NCI-H2227 treated with DMSO at 0.1 percent for 48 hours (cell line): ENCODE measurements at places on chromosomes 13 and 19.

GRCh38 chr13:112986946-112987681 lies 18.1 kb downstream of the MCF2L start:
- no peak for DNase-seq

GRCh38 chr13:101697745-101698144 lies 245.3 kb downstream of the ITGBL1 start:
- DNase-seq, result no peak

DNA sequence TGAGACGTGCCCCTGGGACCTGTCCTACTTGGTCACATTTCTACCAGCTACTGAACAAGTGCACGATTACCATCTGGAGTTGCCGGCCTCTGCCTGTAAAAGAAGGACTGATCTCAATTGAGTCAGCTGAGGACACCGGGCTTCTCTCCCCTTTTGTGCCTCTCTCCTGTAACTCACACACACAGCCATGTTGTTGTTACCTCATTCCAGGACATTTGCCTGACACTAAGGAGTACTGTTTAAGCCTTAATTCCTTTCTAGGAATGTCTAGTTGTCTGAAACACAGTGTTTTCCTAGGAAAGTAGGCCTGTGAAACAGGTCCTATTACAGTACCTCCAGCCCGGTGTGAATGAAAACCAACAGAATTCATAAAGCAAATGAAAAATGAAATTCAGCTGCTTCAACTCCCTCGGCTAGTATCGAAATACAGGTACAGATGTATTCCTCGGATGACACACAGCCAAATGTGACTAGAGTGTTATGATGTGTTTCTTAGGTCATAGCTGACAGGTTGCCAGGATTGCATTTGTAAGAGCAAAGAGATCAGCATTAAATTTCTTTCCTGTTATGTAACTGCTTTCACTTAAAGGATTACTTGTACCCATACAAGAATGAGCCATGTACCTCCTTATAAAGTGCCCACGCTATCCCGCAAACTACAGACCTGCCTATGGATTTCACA lies 152.0 kb upstream of the IRS2 start:
- no peak for DNase-seq

DNA sequence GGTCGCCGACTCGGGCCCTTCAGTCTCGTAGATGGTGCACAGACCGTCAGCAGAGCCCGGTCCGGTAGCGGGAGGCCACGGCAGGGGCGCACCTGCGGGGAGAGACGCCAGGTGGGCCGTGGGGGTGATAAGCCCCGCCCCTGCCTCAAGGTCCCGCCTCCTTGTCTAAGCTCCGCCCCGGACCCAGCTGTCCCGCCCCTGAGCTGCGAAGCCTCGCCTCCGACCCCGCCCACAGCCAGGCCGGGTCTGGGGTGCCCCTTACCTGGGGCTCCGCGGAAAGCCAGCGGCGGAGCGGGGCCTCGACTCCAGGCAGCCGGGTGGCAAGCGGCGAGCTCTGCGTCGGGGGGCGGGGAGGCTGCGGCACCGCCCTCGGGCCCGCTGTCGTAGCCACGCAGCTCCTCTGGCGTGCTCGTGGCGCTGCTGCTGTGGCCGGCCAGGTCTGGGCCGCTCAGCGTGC lies 4.7 kb downstream of the PRR36 start:
- no peak for DNase-seq

- DNase-seq, result no peak
Observed at GRCh38 chr13:102704238-102705058, 9.6 kb upstream of the METTL21C start.

DNA sequence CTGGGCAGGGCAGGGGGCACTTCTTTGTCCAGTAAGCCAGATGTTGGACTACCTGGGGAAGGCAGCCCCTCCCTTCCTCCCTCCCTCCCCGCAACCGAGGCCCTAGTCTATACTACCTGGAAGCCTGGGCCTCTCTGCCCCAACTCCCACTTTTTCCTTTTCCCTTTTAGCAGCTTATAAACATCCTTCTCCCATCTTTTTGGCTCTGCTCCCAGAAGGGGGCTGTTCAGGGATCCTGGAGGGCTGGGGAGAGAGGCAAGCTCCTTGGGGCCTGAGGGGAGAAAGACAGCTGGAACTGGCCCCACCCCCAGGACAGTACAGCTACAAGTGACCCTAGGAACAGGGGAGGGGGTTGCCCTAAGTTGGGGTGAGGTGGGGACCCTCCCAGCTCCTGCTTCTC lies 44.9 kb downstream of the LYL1 start:
- DNase-seq, result no peak

DNA sequence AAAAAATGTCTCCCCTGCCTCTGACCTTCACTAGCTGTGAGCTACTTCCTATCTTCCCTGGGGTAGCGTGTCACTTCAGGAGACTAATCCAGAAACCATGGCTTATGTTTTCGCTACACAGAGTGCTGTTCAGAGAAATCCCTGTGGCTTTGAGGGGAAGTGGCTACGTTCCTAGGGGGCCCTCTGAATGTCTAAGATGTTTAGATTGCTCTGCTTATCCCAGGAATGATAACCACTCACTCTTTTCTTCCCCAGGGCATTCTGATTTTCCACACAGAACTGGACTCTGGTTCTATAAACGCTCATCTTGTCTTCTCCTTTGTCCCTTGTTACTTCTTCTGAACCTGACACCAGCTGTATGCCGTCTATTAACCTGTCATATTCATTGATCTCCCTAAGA lies 572.5 kb downstream of the OLFM4 start:
- no peak for DNase-seq

DNA sequence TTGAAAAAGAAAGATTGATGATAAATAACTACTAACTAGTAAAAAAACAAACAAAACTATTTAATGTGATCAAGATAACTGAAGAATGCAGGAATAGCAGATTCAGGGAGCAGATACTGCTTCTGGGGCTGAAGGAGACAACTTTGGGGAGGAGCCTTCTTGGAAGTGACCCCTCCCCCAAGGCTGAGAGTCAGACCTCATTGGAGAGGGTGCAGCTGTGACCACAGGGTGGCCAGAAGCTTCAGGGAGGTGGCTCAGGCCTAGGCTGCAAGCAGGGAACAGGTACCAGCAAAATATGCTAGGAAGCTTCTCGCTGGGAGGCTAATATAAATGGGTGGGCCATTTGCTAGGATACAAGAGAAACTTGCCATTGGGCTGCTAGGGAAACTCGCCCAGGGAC lies 149.9 kb downstream of the MYO16 start:
- DNase-seq, result no peak

GRCh38 chr13:77040835-77041234 lies 13.9 kb upstream of the FBXL3 start:
- no peak for DNase-seq

- DNase-seq, result no peak
Observed at GRCh38 chr19:38277549-38277948, 13.2 kb downstream of the SPINT2 start.

DNA sequence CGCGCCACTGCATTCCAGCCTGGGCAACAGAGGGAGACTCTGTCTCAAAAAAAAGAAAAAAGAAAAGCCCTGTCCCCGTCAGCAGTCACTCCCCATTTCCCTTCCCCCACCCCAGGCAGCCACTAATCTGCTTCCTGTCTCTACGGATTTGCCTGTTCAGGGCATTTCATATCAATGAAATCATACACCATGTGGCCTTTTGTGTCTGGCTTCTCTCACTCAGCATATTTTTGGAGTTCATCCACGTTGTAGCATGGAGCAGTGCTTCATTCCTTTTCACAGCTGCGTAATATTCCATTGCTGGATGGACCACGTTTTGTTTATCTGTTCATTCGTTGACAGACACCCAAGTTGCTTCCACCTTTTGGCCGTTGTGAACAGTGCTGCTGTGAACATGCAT lies 36.1 kb upstream of the KLF2 start:
- no peak for DNase-seq

DNA sequence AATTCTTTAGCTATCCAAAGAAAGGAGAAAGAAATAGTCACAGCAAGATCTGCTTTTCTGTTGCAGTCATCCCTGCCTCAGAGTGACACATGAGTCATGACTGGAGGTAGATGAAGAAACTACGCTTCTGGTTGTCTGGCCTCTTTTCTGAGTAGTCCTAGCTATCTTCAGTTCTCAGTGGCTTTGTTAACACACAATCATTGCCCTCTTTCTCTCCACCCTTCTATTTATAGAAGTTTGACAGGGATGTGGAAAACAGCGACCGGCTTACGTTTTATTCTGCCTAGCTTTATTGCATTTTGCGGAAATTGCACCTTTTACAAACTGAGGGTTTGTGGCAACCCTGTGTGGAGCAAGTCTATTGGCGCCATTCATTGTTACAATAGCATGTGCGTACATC lies 26.7 kb downstream of the SPATA13 start:
- DNase-seq, result no peak

DNA sequence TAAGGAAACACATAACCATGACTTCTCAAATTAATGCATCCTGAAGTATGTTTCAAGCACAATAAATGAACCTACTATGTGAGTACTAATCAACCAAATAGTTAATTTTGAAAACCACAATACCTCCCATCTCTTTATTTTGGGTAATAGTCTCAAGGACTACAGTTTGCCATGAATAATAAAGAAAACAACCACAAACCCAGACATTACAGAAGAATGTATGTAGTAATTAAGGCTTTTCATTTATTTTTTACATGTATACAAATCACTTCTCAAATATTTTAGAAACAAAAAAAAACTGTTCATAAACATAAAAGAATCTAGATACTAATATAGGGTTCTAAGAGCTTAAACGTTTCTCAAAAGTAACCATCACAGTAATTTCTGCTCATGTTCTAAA lies 6.8 kb downstream of the KATNAL1 start:
- DNase-seq, result no peak

DNA sequence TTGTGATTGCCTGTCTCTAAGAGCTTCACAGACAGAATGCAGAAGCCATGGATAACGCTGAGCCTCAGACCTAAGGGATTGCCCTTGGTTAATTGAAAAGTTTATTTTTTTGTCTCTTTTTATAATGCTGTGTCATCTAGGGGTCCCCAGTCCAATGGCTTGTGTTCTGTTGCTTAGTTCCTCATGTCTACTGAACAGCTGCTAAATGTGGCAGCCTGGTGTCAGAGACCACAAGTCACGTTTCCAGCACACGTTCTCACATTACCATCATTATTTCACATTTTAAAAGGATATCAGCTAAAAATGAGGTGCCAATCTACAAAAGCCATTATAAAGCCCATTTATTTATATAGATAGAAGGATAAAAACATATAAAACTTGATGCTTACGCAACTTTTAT lies 1362.0 kb downstream of the PCDH9 start:
- DNase-seq, result no peak

GRCh38 chr13:23794267-23795161 lies 94.7 kb downstream of the MIPEP start:
- no peak for DNase-seq

DNA sequence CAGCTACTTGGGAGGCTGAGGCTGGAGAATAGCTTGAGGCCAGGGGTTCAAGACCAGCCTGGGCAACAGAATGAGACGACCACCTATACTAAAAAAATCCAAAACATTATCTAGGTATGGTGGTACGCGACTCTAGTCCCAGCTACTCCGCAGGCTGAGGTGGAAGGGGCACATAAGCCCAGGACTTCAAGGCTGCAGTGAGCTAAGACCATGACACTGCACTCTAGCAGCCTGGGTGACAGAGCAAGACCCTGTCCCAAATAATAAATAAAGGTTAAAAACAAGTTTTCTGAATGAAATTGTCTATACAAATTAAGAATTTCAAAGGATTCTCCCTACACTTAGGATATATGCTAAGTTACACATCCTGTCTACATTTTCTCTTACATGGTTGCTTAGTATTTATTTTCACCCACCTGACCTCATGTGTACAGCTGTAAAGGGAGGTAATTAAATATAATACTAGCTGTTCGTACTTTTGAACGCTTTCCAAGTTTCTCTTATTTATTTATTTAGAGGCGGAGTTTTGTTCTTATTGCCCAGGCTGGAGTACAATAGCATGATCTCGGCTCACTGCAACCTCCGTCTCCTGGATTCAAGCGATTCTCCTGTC lies 1.6 kb downstream of the SLC25A30 start:
- peak; percentile 21 for DNase-seq

DNA sequence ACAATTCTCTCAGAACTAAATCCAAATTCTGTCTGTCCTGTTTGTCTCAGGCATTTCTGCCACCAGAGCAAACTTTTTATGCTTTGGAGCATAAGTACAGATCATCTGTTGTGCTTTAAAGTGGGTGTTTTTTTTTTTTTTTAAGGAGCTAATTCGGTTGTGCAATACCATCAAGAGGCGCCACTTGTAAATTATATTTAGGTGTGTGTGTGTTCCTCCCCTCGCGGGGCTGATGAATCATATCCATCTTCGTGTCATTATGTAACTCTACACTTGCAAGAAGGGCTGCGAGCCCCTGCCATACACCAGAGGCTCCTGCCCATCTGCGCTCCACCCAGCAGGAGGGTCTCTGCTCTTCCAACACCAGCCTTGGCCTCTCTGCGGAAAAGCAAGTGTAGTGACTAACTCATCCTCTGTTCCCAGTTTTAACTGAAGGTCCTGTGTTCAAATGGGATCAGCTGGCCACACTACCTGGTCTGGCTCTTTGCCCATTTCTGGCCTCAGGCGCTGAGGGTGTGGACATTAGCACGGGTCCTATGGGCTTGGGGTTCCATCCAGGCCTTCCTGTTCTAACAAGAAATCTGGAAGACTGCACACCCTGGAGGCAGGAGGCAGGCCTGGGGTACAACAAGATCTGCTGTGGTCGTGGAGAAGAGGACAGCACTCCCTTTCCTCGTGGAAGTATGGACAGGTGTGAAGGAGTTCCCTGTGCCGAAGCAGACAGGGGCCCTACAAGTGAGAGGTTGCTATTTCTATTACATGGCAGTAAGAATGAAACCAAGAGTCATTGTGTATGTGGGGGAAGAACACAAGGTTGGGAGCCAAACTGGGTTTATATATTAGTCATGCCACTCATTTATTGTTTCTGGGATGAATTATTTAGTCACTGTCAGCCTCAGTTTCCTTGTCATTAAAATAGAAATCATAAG lies 96.1 kb upstream of the MBNL2 start:
- DNase-seq, result peak; percentile 49

- peak; percentile 99 for DNase-seq
Observed at GRCh38 chr19:38055655-38056521, 148.9 kb downstream of the SIPA1L3 start.

DNA sequence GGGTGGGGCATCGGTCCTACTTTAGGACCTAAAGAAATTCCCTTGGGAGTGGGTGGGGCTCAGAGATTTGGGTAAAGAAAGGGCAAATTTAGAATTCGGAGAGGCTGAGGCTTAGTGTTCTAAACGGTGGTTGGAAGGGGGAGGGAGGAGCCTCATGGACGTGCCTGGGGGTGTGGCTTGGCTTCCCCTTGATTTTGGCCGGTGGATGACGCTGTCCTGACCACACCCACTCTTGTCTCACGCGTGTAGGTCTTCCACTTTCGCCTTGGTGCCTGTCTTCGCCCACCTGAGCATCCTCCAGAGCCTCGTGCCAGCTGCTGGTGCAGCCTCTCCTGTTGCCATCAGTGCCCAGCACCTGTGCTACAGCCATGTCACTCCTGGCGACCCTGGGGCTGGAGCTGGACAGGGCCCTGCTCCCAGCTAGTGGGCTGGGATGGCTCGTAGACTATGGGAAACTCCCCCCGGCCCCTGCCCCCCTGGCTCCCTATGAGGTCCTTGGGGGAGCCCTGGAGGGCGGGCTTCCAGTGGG lies 1.2 kb upstream of the NUP62 start:
- peak; percentile 22 for DNase-seq

- DNase-seq, result no peak
Observed at GRCh38 chr13:41306271-41307145, 4.6 kb upstream of the NAA16 start.

- DNase-seq, result no peak
Observed at GRCh38 chr19:34261334-34262109, 7.2 kb downstream of the GARRE1 start.

GRCh38 chr19:7701654-7702457 lies at the start of gene FCER2:
Gene FCER2 (minus strand): TSS chr19:7702131. CDS start chr19:7699760, 2,371 bp downstream.
- no peak for DNase-seq

GRCh38 chr19:39997638-39998216 lies 867 bp downstream of the ZNF546 start:
- no peak for DNase-seq

GRCh38 chr13:34748596-34748995 lies 193.5 kb upstream of the NBEA start:
- DNase-seq, result no peak
